NCI-H524 treated with DMSO at 0.1 percent for 48 hours (cell line): ENCODE measurements at places on chromosomes 12 and 14.

DNA sequence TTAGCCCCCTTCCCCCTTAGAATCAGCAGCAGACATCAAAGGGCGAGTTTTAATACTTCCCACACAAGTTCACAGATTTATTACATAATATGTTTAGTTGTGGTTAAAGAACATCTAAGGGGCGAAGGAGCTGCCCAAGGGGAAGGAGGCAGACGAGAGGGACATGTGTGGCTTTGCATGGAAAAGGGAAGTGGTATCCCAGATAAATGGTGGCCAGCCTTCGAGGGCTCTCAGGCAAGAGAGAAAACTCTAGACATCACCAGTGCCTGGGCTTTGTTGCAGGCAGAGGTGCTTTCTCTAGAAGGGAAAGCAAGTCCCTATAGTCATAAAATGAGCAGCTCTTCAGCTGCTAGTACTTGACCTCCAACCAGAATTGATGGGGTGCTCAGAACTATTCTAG lies 121.2 kb downstream of the CACNA1C start:
- no peak for DNase-seq

DNA sequence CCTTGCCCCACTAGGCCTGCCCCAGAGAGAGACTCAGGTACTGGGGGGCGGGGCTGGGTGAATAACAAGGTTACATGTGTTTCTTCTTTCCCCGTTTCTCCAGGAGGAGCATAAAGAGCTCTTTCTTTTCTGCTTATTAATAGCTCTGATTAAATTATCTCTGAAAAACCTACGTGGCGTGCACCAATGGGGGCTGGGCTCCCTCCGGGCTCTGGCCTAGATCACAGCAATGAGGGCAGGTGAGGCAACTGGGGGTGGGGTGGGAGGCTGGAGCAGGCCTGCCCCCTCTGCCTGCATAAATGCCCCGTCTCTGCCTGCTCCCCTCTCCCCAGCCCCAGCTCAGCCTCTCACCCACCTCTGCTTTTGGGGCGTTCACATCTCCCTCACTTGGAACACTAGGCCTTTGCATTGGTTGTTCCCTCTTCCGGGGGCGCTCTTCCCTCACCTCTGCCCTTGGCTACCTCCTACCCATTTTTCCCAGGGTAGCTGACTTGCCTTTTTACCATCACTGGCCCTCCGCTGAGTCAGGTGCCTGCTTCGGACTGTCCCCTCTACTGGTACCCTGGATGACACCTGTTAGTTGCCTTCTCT lies 4.1 kb upstream of the FAM222A start:
- no peak for DNase-seq

- DNase-seq: no peak
Observed at GRCh38 chr12:64450057-64450640, 1.8 kb upstream of the TBK1 start.

DNA sequence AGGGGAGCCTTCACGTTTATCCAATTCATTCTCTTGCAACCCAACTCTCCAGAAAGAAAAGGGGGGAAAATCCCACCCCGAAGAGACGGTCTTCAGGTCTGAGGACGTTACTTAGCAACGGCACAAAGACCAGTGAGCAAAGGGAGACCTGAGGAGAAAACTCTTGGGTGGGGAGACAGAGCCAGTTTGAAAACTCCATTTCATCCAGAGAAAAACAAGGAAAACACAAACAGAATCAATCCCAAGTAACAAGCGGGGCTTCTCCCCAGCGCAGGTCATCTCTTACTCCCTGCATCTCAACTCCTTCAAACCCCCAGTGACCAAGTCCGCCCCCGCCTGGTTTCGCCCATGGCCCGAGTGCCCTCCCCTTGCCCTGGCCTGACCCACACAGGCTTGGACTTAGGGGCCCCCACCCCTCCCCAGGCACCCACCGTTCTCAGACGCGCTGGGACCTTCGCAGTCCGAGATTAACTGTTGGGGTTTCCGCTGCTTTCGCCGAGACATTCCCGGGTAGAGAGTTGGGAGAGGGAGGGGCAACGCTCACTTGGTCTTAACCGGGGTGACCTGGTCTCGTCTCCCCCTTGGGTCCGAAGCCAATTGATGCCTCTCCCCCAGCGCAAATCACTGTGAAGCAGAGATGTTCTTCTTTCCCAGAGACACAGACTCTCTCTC lies 10.4 kb upstream of the SALL2 start:
- DNase-seq: no peak

DNA sequence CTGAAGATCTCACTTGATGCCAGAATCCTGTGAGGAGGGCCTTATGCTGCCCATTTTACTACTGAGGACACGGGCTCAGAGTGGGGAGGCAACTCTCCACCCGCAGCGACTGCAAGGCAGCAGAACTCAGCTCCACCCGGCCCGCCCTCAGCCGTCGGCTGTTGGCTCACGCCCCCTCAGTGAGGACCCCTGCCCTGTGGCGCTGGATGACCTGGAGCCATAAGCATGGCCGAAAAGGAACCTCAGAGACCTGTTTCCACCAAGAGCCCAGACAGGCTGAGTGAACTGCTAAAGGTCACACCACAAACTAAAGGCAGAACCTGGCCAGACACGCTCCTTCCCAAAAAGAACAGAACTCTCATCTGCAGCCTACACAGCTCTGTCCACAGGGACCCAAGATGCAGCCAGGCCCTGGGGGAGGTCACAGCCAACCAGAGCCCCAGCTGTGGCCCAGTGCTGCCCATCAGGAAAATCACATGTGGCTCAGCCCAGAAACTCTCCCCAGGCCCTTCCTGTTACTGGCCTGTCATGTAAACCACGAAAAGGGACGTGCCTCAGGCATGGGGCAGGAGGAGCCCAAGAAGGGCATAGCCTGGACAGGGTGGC lies 32.8 kb downstream of the CCNK start:
- DNase-seq: no peak

GRCh38 chr14:28001002-28001401 lies 765.6 kb upstream of the FOXG1 start:
- DNase-seq: no peak

DNA sequence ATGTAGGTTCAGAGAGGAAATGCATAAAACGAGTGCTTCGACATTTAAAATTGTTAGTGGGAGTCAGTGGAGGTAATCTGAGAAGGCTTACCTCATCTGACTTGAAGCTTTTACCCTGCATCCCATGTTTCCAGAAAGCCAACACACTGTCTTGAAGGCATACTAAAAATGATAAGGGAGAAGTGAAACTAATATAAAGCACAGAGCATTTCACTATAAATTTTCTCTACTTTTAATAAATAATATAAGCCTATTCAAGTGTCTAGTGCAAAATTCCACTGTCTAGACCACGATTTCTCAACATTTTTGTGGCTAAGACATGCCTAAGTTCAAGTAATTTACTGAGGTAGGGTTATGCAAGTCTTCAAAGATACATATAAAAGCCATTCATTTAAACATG lies 29.1 kb upstream of the CDKL1 start:
- no peak for DNase-seq

DNA sequence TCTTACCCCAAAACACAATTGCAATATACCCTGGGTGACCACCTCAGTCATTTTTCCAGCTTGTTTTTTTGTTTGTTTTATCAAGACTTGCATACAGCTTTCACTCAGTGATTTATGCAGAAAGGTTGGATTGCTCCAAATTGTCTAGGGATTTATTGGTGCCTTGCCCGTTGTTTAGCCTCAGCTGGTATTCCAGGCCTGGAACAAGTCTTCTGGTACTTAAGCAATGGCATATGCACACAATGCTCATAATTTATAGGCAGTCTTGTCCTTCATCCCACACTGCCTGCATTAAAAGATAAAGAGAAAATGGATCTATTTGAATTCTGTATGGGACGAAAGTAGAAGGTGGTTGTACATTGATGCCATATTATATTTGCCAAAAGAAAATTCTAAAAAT lies 392.5 kb downstream of the ADAMTS20 start:
- DNase-seq: no peak

DNA sequence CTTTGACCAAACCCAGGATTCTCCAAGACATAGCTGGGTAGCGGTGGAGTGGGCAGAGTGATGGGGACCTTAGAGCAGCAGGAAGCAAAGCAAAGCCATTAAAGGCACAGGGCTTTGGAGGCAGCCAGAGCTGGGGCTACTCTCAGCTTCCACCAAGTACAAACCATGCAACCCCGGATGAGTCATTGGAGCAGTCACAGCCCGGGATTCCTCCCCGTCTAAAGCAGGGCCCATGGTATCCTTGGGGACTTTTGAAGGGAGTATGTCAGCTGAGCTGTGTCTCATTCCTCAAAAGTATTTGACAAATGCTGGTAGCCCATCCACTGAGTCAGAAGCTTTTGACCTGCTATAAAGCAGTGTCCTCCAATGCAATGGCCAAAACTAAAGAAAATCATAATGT lies 9.7 kb upstream of the IFI27 start:
- DNase-seq: no peak

DNA sequence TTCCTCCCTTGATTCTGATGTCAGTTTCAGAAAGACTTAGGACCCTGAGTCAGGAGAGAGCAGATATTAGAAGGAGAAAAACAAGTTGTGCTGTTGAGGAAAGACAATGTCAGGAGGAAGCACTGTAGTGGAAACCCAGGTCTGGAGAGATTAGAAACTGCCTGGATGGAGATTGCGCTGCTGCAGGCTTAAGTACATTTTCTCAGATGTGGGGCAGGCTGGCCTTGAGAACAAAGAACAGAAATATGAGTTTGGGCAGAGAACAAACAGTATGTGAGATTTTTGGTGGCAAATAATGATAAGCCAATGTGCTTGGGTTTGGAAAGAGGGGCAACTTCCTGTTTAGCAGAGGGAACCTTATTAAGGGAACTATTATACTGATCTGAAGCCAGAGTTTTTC lies 74.3 kb upstream of the PRMT8 start:
- DNase-seq: no peak

DNA sequence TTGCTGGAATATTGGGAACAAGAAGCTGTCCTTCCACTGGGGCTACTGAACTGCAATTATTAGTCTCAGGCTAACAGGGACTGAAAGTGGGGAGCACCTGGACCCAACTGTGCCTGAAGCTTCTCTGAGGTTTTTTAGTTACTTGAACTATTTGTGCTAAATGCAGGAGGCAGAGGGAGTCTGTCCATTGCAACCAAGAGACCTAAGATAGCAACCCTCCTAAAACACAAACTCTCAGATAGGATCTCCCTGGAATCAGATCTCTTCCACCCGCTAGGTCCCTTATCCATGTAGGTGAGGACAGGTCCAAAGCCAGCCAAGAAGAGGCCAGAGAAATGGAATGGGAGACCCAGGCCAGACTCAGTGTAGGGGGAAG lies 58.1 kb downstream of the NCOR2 start:
- DNase-seq: no peak

DNA sequence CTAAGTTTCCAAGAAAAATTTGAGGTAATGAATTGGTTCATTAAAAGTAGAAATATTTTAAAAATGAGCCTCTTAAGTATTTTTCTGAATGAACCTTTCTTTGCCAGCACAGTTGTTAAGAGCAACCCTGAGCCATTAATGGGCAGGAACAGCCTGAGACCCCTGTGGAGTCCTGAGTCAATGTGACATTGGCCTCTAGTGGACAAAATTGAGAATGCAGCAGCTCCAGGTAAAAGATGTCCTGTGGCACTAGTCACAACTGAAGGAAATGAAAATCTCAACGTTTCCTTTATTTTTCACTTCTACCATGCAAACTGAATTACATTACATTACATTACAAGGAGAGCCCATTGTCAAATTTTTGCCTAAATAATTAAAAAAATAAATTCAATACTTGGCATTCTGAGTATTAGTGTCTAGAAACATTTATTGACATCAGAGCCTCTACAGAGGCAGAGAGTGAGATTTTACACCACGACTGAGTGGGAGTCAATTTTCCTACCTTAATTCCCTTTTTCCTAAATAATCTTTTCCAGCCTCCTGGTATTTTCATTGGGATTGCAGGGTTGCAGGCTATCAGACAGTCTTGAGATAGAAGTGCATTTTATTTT lies 135.7 kb downstream of the PPM1H start:
- DNase-seq: no peak

DNA sequence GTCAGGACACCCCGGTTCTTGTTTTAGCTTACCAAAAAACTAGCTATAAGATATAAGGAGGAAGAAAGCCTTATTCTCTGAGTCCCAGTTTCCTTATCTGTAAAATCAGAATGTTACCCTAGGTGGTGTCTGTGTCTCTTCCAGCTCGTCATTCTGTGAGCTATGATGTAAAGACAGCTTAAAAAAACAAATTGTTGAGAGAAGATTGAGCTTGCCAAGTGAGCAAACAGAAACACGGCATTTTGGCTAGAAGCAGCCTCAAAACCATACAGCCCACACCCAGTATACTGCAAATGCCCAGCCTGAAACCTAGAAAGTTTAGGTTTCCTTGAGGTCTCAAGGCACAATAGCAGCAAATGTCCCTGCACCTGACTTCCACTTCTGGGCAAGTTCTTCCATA lies 151.4 kb downstream of the SSPN start:
- DNase-seq: no peak

- no peak for DNase-seq
Observed at GRCh38 chr12:33205981-33206380, 233.6 kb downstream of the SYT10 start.

DNA sequence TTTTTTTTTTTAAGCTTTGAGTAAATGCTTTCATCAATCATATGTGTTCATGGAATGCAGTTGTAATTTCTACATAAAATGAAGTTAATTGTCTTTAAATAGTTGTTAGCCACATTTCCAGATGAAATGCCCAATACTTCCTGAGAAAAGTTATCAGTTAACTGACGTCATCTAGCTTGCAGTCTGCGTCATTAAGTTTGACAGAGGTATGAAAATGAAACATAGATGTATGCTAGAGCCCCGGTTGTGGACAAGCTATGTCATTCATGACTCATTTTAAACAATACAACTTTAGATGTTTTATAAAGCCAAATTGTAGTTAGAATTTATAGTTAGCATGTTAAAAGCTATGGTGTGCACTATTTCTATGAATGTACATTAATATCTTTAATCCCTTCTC lies 90.7 kb downstream of the PLEKHA5 start:
- no peak for DNase-seq

DNA sequence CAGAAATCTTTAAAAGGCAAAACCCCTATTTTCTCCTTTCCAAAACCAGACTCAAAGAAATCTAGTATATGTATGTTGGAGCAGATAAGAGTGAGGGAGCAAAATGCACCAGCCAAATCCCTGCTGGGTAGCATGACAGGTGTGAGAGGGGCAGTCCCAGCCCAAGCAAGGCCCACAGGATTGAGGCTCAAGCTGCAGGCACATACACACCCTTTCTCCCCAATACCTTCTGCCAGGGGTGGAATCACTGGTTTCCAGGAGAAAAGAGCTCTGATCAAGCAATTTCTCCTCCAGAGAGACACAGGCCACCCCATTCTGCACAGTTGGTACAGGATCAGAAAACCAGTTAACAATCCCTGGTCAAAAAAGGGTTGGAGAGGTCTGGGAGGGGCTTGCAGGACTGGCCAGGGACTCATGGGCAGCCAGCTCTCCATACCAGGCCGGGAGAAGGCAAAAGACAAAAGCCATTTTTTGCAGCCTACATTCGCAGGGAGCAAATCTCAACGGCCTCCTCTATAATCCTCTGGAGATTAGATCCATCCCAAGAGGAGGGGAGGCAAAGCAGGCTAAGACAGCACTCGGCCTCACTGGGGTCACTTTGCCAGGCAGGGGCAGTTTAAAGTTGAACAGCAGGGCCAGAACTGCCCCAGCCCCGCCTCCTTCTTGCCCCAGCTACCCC lies 2.1 kb downstream of the KMT2D start:
- DNase-seq: no peak

GRCh38 chr14:78196323-78196722 lies 26.1 kb downstream of the NRXN3 start:
- no peak for DNase-seq
